Cardiac septum (tissue), 1 donor: ENCODE measurements at places on chromosomes 1 and 21. TPM values are rescaled to one million over a fixed set of nuclear protein-coding genes. Genes with fewer than 3 reads are reported as not detected.

GRCh38 chr1:156176610-156177210 lies 17.2 kb upstream of the SLC25A44 start:
- DNase-seq, result no peak

- no peak for DNase-seq
Observed at GRCh38 chr1:40041466-40041838, 923 bp downstream of the CAP1 start.

- peak; percentile 76 for DNase-seq
Observed at GRCh38 chr1:10399444-10399941, 629 bp downstream of the PGD start.

DNA sequence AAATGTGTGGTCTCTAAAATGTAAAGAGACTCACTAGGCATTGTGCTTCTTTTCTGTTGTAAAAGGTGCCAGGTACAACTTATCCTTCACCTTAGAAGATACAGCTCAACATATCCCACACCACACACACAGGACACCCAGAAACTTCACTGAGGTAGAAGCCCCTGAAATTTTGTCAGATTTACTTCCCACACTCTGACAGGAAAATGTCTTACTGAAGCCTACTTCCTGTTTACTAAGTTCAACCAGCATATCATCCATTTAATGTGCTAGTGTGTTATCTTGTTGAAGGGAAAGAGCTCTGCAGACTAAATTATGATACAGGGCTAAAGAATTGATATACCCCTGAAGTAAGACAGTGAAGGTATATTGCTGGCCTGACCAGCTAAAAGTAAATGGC lies 39.9 kb upstream of the INSL5 start:
- no peak for DNase-seq

Gene ATAD3B
- total RNA-seq, result 13.7 TPM

DNA sequence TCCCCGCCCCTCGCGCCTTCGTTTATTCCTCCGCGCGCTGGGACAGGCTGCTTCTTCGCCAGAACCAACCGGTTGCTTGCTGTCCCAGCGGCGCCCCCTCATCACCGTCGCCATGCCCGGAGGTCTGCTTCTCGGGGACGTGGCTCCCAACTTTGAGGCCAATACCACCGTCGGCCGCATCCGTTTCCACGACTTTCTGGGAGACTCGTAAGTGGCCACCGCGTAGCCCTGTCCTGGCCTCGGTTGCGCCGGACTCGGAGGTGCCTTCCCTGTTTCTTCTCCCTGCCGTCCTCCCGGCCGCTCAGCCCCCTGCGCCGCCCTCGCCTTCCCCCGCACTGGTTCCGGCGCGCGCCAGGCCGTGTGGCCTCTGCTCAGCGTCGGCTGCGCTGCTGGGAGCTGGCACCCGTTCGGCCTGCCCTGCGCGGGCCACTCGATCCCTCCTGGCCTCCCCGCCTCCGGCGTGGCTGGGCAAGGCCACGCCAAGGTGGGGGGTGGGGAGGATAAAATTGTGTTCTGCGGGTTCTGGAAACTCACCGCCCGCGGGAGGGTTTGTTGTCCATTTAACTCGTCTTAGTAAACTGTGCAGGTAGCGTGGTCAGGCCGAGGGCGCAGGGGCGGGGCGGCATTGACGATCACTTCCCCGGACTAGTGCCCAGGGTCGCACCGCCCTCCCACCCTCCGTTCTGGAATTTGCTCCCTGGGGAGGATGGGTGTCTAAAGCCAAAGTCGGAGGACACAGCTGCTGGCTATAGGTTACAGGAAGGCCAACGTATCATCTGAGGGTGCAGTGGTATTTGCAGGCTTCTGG lies at the start of gene PRDX6:
Gene PRDX6, plus strand, starts transcription at position 50 of the 808 bp plus-strand sequence. Its CDS starts 63 bp downstream, at position 113.
- DNase-seq, result peak; percentile 96

- no peak for DNase-seq
Observed at GRCh38 chr1:229108598-229109201, 162.2 kb upstream of the RAB4A start.

DNA sequence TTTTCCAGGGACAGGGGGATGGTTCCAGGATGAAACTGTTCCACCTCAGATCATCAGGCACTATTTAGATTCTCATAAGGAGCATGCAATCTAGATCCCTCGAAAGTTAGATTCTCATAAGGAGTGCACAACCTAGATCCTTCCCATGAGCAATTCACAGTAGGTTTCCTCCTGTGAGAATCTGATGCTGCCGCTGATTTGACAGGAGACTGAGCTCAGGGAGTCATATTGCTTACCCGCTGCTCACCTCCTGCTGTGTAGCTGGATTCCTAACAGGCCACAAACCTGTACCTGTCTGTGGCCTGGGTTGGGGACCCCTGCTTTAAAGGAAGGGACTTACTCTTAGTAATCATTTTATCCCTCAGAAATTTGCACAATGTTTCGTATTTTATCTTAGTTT lies 9.3 kb downstream of the CTH start:
- DNase-seq, result no peak

Gene PLEKHG5
- total RNA-seq, result 14.9 TPM
